ENCODE measurements at places on chromosomes 2 and 18.

DNA sequence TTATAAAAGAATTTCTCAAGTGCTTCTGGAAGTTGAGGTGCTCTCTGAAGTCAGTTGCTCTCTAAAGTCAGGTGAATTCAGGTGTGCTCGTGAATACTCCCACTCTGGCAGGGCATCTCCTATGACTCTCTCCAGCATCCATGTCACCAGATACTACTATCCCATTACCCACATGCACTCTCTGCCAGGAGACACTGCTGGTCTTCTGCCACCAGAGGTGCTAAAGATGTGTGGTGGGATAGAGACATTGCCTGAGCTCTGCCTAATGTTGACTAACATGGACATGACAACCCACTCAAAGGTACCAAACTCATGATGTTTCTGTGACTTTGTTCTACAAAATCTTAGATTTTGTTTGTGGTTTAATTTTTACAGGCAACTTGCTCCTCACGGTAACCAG lies 106.4 kb upstream of the HNRNPA3 start:
- DNase-seq: no peak

DNA sequence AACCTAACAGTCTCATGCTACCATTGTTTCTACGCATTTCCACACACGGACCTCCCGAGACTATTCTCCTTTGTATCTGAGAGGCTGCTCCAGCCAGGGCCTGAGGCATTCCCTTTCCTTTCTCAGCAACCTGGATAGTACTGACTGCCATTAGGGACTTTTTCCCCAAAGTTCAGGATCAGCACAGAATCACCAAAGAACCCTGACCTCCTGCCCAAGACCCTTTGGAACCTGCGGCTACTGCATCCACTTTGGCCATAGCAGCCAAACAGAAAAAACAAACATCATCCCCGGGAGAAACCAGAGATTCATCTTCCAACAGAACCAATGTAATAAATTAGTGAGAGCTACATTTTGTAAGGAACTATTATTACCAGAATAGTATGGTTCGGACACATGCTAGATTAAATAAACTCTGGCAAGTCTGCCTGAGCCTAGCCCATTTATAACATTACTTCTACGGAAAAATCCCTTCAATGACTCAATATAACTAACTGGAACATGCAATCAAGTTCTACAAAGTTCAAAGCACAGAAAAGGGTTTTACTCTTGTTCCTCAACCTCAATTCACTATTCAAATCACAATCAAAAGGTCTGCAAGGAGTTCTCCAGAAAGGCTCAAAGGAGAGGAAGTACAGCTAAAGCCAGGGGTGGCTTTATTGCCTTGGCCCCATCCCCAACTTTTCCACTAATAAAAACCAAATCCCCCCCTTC lies 51.8 kb downstream of the LPIN2 start:
- DNase-seq: no peak

GRCh38 chr2:12032398-12032797 lies 286.0 kb downstream of the LPIN1 start:
- no peak for DNase-seq

DNA sequence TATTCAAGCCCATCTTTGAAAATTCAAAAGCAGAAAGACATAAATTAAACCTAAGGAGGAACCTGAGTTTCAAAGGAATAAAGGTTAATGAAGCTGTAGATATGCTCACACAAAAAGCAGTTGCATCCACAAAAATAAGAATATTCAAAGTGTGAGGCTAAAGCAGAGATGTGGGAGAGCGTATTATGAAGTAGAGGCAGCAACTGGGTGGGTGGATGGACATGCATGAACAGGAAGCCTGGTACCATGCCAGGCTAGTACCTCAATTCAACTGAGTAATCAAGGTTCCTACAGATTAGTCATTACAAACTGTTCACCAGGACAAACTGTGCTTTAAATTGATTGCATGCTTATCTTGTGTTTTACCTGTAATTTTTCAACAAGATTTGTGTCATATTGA lies 330.0 kb upstream of the PKDCC start:
- DNase-seq: peak; percentile 96

- no peak for DNase-seq
Measured at GRCh38 chr2:8380566-8380965, 301.3 kb upstream of the ID2 start.

DNA sequence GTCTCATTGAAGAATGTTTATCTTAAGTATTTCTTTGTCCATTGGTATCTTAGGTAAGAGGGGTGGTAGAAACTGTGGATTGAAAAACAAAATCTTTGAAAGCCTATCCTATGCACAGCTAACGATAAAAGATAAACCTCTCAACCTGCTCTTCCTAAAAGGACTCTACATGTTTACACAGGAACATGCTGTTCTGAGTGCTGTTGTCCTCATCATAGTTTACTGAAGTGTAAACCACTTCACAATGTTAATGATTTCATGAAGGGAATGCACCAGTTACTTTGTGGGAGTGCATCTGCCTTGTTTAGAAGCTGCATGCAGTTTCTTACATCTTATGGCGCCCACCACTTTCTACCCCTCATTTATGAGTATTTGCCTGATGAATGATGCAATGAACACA lies 1.2 kb downstream of the ACMSD start:
- DNase-seq: peak; percentile 14

DNA sequence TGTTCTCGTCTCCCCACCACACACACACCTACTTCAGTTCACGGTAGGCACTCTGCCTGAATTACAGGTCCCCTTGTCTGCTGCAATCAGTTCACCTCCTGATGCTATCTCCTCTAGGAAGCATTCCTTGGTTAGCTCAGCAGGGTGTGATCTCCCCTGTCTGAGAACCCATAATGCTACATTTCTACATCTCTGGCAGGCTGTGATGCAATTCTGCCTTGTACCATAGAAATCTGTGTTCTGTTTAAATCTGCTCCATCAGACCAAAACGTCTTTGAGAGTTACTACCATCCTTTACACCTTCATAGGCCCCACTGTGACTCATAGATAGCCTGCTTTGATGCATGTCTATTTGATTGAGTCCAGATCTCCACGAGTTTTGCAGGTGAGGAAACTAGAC lies 103.9 kb downstream of the TTC32 start:
- DNase-seq: no peak

DNA sequence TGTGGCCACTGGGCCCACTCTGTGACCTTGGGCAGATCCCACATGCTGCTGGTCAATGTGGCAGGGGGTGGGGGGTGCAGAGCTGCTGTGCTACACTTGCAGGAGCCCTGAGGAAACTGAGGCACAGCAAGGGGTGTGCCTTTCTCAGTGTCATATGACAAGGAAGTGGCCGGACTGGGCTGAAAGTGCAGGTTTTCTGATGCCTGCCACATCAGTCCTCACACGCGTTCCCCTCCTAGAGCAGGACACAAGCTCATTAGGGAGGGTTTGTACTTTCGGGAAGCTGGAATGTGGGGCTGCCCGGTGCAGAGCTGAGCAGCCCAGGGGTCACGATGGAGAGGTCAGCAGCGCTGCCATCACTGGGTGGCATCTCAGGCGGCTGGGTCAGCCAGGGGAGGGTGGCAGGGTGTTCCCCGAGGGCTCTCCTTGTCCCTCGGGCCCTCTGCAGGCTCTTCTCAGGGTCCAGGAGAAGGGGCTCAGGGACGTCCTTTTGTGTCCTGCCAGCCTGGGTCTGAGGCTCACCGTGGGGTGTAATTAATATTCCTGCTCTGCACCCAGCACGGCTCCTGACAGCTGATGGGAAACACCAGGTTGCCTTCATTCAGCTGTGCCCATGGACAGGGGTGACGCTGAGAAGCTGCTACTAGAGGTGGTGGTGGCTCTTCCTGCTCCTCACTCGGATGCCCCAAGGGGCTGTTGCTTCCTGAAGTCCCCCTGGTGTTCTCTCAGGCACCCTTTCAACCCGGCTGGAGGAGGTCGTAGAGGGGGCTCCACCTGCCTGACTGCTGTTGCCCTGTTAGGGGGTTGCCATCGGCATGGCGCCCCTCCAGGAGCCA lies 62.1 kb upstream of the HDAC4 start:
- no peak for DNase-seq

DNA sequence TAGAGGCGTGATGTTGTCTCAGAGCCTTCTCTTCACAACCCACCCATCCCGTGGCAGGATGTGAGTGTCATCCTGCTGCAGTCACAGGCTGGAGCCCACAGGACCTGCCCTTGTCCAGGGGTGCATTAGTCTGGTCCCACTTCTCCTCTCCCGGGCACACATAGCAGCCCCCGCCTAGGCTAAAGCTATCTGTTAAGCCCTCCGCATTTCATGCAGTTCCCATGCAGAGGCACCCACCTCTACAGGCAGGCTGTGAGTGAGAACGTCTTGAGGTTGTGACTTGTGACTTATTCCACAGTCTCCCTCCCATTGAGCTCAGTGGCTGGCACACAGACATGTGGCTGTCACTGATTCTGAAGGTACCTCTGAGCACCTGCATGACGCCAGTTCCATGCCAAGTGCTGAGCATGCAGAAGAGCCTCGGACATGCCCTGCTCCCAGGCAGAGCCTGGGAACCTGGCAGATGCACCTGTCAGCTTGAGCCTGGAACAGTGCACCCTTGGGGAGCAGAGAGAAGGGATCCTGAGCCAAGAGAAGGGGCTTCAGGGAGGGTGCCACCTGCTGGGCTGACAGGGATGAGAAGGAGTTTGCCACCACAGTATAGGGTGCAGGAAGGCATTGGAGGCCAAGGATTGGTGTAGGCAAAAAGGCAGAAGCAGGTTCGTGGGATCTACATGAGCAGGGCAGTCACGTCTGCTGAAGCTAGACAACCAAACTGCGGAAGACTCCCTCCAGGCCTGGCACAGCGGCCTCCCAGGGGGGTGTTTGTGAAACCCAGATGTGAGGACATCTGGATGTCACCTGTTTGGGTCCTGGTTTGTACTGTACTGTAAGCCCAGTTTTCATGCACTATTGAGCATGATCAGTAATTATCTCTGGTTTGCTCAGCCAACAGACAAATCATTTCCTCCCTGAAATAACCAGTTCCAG lies 213.6 kb downstream of the GLI2 start:
- peak; percentile 84 for DNase-seq
